ENCODE measurements at places on chromosomes 1 and 21. TPM values are rescaled to one million over a fixed set of nuclear protein-coding genes. Genes with fewer than 3 reads are reported as not detected.

Gene PAQR6
- 5.0 TPM for total RNA-seq

Gene PTPRC
- 516 TPM for total RNA-seq

DNA sequence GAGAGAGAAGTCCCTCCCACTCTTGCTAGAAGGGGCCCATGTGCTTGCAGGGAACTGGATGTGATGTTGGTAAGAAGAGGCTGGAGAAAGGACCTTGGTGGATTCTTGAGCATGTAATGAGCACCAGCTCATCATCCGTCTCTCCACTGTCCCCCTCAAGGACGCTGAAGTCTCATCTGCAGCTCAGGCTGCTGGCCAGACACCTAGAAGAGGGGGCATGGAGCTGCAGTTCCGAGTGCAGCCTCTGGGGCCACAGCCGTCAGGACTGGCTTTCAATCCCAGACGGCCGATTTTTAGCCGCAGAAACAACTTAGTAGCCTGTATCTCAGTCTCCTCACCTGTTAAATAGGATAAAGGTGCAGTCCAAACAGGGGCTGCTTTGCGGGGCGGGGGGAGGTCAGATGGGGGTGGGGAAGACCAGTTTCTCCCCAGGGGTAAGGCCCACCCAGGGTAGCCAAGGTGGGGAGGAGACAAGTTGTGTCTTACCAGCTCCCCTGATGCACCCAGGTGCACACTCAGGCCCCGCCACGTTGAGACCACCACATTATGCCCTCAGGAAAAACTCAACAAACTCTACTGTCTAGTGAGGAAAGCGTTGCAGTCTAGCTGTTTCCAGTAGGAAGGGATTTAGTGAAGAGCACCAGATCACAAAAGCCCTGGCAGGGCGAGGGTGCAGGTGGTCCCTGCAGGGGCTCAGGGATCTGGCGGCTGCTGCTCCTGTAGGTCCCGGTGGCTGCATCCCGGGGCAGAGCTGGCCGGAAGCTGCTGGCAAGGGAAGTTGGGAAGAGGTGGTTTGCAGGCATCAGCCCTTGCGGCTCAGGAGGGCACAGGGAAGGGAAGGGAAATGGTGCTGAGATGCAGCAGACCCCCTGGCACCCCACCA, 29.5 kb downstream of the LDLRAP1 start:
- no peak for DNase-seq

- no peak for DNase-seq
These were observed 3.2 kb downstream of the ID3 start for GRCh38 chr1:23555986-23556634.

GRCh38 chr1:67855961-67856360, 22.7 kb upstream of the GNG12 start:
- DNase-seq: no peak

Data from activated T-helper 1 cell treated with anti-CD3 and anti-CD28 coated beads, Interleukin-12 subunit alpha, Interleukin-12 subunit beta, Interleukin-2, Interleukin-4 antibody, amounts not matched to agents 30 ng/mL and 10 ng/mL and 1 ng/mL, durations not matched to agents 14 hours and 24 hours and 36 hours (primary cell).